ENCODE measurements at places on chromosomes 3 and 15. TPM values are rescaled to one million over a fixed set of nuclear protein-coding genes. Genes with fewer than 3 reads are reported as not detected.

The ADAMTS7 gene
- 37.3 TPM for total RNA-seq

The GPR27 gene
- 9.0 TPM for total RNA-seq

The GRM2 gene
- total RNA-seq, result 0.53 TPM

The IGSF11 gene
- total RNA-seq, result 4.8 TPM

The GOLGA6L4 gene
- total RNA-seq, result 3.0 TPM

The MESP2 gene
- 0.41 TPM for total RNA-seq

The LYZL4 gene
- total RNA-seq, result not detected

The CP gene
- total RNA-seq, result 0.64 TPM

The VWA5B2 gene
- 0.99 TPM for total RNA-seq

The REC114 gene
- not detected for total RNA-seq

The SLMAP gene
- 62.7 TPM for total RNA-seq

The STAB1 gene
- total RNA-seq, result 95.8 TPM

The CHSY1 gene
- 39.9 TPM for total RNA-seq

The ZXDC gene
- 48.3 TPM for total RNA-seq

The MYZAP gene
- total RNA-seq, result 2.7 TPM

The UQCC5 gene
- total RNA-seq, result 12.3 TPM

The CISH gene
- total RNA-seq, result 36.6 TPM

The PRR23C gene
- not detected for total RNA-seq

The CFAP20DC gene
- 3.3 TPM for total RNA-seq

The SCN5A gene
- 0.76 TPM for total RNA-seq

The LMOD3 gene
- 9.8 TPM for total RNA-seq

The EIF5A2 gene
- 4.9 TPM for total RNA-seq

The BNC1 gene
- 0.12 TPM for total RNA-seq

The FHIT gene
- total RNA-seq, result 19.4 TPM

The ATP13A5 gene
- not detected for total RNA-seq

The GHSR gene
- not detected for total RNA-seq

The EOMES gene
- total RNA-seq, result 0.41 TPM

The EHHADH gene
- total RNA-seq, result 14.3 TPM

The XPC gene
- 26.8 TPM for total RNA-seq

The CLDN1 gene
- 36.4 TPM for total RNA-seq

The HYAL1 gene
- total RNA-seq, result 6.3 TPM

The CAV3 gene
- 42.2 TPM for total RNA-seq

The SAMMSON gene
- total RNA-seq, result not detected

The CTXN2 gene
- not detected for total RNA-seq

The NOX5 gene
- total RNA-seq, result 0.23 TPM

The TMEM207 gene
- total RNA-seq, result 12.2 TPM

The CHST13 gene
- 7.9 TPM for total RNA-seq

The ADGRG7 gene
- not detected for total RNA-seq

The ZDHHC19 gene
- total RNA-seq, result 1.1 TPM

The NPAP1 gene
- total RNA-seq, result 0.82 TPM

The AGBL1 gene
- 9.9 TPM for total RNA-seq

The PTH1R gene
- total RNA-seq, result 127 TPM

The RBPMS2 gene
- 1.4 TPM for total RNA-seq

The BFSP2 gene
- not detected for total RNA-seq

The MKRN3 gene
- total RNA-seq, result 0.93 TPM

The DNAH12 gene
- 0.41 TPM for total RNA-seq

The ZNF662 gene
- 16.9 TPM for total RNA-seq

The PIK3R4 gene
- 50.5 TPM for total RNA-seq

The ARIH1 gene
- total RNA-seq, result 76.7 TPM

The ADAMTS17 gene
- total RNA-seq, result 5.1 TPM

The THUMPD3 gene
- 32.9 TPM for total RNA-seq

The MORC1 gene
- total RNA-seq, result 0.35 TPM

The DAZL gene
- not detected for total RNA-seq

The OR5K1 gene
- not detected for total RNA-seq

The FSD2 gene
- total RNA-seq, result 9.6 TPM

Data from metanephros (tissue), 2 donors.